ENCODE measurements at places on chromosomes 2 and 18.

DNA sequence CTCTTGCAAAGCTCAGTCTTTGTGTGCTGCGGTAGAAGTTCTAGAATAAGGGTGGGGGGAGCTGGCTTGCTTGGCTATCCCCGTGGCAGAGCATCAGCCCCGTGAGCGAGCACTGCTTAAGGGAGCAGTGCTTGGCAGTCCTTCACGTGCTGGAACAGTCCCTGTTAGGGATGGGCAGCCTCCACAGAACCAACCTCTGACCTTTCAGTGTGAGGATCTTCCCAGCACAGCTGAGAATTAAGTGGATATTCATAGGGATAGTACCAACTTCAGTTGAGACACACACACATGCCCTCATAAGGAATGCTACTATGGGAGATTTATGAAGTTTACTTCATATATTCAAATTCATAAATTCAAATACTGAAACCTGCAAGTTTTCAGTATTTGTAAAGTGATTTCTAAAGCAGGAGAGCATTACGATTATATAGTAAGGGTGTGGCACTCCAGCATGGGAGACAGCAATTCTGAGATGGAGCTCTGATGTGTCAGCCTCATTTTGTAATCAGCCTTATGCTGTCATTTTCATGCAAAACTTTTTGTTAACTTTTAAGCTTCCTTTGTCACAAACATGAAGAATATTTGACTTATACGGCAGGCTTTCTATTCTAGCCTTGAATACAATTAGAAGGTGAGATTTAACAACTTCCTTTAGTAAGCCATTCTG, 39.5 kb downstream of the ATP9B start:
- no peak for DNase-seq

- no peak for DNase-seq
These were observed 701.8 kb downstream of the NR4A2 start for GRCh38 chr2:155630760-155631159.

DNA sequence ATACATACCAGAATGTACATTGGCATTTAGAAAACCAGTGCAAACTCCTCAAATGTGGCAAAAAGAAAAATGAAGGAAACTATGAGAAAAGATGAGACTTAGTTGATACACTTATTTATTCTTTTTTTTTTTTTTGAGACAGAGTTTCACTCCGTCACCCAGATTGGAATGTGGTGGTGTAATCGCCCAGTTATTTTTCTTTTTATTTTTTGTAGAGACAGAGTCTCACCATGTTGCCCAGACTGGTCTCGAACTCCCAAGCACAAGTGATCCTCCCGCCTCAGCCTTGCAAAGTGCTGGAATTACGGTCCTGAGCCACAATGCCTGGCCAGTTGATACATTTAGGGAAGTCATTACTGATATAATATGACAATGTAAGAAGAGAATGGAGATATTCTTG, 274.2 kb upstream of the LRATD1 start:
- DNase-seq: no peak

DNA sequence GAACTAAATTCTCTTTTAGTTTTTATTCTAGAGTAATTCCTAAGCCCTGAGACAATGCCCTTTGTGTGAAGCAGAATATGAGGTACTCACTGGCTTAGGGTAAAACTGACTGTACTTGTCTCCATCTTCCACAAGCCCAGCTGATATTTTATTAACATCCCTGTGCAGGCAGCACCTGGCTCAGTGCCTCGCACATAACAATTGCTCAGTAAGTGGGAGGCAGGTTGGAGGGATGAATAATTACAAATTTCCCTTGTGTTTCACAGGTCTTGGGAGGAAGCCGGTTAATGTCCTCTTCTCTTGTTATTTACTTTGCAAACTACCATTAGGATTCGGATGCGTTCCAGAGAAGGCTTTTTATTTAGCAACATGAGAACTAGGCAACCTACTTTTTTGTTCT, 249.8 kb upstream of the FSHR start:
- DNase-seq: no peak

DNA sequence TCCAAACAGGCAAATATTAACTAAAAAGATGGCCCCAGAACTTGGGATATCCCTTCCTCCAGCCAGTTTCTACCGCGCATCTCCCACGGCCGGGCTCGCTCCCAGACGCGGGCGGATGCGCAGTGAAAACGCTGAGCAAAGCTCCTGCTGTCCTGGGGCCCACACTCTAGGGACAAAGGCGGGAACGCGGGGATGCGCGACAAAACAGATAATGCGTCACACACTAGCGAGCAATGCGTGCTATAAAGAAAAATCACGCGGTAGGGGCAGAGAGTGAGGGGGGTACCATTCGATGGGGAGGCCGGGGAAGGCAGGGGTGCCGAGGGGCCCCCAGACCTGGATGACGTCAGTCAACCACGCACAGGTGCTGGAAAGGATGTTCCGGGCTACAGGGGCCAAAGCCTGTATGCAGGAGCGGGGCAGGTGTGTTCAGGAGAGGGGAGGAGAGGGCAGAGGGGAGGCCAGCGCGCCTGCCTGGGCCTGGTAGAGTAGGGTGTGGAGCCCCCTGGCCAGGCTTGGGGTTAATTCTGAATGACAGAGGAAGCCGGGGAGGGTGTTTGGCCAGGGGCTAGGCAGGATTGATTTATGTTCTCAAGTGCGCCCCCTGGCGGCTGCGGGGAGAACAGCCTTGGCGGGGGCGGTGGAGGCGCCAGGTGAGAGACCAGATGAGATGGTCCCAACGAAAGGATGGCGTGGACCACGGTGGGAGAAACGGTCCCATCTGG, 14.9 kb upstream of the ITM2C start:
- peak; percentile 58 for DNase-seq

DNA sequence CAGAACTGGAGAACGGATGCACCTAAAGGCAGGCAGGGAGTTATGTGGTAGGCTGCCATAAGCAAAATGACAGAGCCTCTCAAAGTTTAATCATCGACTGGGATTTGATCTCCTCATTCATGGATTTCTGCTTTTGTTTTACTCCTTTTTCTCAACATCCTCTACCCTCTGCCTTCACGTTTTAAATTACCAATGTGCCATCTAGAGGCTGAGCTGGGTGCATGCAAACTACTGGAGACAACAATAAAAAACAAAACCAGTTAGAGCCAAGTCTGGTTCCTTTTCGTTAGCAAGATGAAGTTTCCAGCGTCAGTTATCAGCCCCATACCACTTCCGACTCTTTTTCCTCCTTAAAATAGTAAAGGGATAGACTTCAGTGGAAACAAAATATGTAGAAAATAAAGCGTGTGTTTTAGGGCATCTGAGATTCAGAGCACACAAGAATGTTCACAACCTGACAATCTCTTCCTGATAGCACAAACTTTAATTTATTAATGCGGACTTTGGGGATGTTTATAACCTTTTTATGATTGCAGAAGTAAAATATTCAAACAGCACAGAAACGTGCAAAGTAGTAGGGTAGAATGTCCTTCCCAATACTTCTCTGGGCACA, 117.0 kb downstream of the LAMA1 start:
- no peak for DNase-seq

DNA sequence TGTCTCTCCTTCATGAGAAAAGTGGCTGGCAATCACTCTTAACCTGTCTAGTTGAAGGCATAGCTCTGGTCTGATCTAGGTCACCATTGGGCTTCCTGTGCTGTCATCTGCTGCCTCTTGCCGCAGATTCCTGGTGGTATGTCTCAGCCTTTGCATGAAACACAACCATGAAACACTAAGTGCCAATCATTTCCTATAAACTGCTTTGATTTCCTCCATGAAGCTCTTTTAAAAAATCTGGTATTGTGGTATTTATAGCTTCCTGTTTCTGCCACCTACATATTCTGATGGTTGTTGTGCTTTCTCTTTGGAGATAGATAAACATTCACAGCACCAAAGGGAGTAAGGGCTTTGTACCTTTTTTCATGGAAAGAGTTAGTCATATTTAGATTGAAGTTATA, 120.0 kb upstream of the EPC2 start:
- DNase-seq: peak; percentile 48

GRCh38 chr2:5387406-5387805, 304.8 kb upstream of the SOX11 start:
- no peak for DNase-seq

- no peak for DNase-seq
These were observed 624.5 kb downstream of the NR4A2 start for GRCh38 chr2:155708071-155708470.

DNA sequence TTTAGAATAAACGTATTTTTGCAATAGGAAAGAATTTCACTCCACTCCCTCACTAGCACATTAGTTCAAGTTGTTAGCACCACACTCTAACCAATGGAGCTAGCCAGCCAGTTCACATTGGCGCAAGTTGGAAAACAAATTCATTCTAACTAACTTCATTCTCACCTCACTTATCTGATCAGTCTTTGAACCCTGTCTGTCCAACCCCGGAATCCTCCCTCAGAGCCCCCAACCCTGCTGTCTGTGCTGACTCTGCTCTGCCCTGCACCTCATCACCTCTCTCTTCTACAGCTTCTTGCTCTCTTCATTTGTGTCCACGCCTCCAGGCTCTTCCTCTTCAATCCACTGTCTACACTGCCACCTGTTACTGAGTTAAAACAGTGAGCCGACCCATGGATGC, 356.5 kb downstream of the IRS1 start:
- DNase-seq: no peak

DNA sequence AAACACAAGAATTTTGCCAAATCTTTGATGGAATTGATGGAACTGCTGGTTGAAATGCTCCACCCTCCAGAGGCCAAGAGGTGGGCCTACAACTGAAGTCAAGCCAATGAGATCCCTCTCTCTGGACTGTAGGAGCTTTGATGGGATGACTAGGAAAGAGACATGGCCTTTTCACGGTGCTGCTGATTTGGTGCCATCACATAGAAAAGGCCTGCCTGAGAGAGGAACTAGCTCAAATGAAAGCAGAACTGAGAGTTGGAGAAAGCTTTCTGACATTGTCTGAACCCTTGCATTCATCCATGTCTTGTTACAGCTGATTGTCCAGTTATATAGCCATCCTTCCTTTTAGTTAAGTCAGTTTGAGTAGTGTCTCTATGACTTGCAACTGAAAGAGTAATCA, 283.8 kb upstream of the LYPD1 start:
- DNase-seq: no peak

DNA sequence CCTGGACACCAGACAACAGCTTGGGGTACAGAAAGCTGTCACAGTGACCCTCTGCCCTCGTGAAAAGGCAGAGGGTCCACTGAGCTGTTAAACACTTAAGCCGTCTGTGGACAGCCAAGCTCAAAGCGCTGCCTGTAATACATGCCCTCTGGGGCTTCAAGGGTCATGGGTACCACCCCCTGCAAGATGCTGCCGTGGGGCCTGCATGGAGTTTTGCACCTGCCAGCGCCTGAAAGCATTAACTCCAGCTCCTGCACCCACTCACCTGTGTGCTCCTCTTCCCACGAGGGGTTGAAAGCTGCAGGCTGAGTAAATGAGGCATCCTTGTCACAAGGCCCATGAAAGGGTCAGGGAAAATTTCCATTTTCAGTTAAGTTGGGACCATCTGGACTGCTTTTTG, 70.6 kb upstream of the PHLPP1 start:
- no peak for DNase-seq

GRCh38 chr2:207617011-207617671, 8.1 kb downstream of the METTL21A start:
- DNase-seq: no peak

DNA sequence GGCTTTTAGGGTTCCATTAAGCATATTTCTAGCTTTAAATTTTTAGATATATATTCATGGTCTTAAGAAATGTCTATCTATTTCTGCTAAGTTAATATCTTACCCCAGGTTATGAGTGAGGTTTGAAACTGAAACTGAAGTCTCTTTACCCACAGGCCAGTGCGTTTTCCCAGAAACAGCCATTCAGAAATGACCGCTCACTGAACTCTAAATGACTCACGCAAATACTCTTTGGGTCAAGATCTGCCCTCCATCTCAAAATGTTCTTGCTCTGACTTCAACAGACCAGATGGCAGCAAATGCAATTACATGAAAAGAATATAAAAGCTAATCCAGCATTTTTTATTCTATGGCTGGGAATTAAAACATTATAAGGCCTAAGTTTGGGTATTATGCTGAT, 315.2 kb downstream of the TDRD15 start:
- no peak for DNase-seq

- no peak for DNase-seq
These were observed 201.1 kb upstream of the COL3A1 start for GRCh38 chr2:188773075-188773474.

GRCh38 chr2:19600506-19600905, 242.1 kb upstream of the OSR1 start:
- DNase-seq: no peak

DNA sequence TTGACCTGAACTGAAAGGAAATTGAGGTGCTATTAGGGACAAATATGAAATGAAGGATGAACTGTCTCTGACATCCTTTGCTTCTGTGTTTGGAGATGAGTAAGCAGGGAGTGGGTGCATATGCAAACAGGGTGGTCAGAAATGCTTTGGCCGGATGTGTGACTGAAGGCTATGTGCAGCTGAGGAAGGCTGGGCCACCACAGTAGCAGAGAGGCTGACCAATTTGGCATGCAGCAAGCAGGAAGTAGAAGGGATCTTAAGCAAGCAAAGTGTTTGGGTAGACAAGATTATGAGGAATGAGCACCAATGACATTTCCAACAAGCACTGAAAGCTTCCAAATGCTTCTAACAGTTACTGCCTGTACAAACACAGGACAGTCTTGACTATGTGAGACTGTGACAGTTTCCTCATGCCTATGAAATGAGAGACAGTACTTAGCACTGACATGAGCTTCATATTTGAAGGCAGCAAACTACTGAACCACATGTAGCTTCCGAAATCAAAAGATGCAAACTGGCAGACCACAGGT, 3.3 kb upstream of the ACTR3 start:
- DNase-seq: no peak

- DNase-seq: no peak
These were observed 206.1 kb downstream of the TFCP2L1 start for GRCh38 chr2:121078899-121079298.

DNA sequence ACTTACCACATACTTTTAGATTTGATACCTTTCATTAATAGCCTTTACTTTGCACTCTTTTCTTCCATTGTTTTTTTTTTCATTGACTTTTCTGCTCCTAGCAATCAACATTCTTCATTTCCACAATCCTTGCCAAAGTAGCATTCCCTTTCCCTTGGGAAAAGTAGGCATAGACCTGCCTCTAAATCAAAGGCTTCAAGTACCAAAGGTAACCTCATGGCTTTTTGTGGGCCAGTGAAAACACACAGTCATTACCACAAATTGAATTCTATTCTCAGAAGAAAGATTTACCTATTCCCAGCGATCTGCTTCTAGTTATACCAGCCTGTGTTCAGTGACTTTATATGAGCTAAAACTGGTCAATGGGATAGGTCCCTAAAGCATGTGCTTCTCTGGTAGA, 109.2 kb downstream of the SOCS6 start:
- DNase-seq: no peak

- DNase-seq: no peak
These were observed 520.3 kb downstream of the LRRTM4 start for GRCh38 chr2:77001895-77002294.

GRCh38 chr2:216671791-216672343, 23.5 kb downstream of the IGFBP5 start:
- DNase-seq: no peak

DNA sequence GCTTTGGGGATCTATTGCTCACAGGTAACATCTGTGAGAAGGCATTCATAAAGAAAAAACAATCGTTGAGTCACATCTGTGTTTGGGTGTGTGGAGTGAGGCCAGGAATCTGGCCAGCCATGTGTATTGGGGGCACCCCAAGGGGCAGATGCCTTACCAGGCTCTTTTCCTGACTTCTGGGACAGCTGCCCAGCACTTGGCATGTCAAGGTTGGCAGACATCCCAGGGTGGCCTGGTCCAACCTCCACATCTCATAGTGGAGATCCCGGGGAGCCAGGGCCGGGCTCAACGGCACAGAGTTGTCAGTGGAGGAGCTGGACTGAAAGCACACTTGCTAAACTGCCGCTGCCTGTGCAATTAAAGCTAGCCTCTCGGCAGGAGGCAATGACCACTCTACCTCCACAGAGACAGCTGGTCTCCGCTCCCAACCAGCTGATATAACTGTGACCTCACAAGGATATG, 75.3 kb upstream of the MGAT4A start:
- DNase-seq: no peak
